ENCODE measurements at places on chromosomes 3 and 15. TPM values are rescaled to one million over a fixed set of nuclear protein-coding genes. Genes with fewer than 3 reads are reported as not detected.

- H3K4me1 ChIP-seq, result peaks cover 5% of the 10 kb centered on the region
- H3K27ac ChIP-seq, result no peak overlapping the region
- no peak overlapping the region for H3K4me3 ChIP-seq
Measured at GRCh38 chr3:177439694-177440269, 242.5 kb upstream of the TBL1XR1 start.

GRCh38 chr15:71743861-71744382 lies 66.4 kb upstream of the NR2E3 start:
- peak; percentile 69 for DNase-seq
- H3K27me3 ChIP-seq, result no peaks in the 10 kb centered on the region
- H3K36me3 ChIP-seq, result no peaks in the 10 kb centered on the region

- no peaks in the 10 kb centered on the region for H3K27me3 ChIP-seq
- peak overlapping the region; percentile 70 for H3K27ac ChIP-seq
- H3K36me3 ChIP-seq, result no peaks in the 10 kb centered on the region
- peak overlapping the region; percentile 60 for H3K4me3 ChIP-seq
- H3K4me1 ChIP-seq, result peaks cover 42% of the 10 kb centered on the region
- DNase-seq, result peak; percentile 99
Measured at GRCh38 chr15:43510200-43511011, 7.0 kb upstream of the MAP1A start.

DNA sequence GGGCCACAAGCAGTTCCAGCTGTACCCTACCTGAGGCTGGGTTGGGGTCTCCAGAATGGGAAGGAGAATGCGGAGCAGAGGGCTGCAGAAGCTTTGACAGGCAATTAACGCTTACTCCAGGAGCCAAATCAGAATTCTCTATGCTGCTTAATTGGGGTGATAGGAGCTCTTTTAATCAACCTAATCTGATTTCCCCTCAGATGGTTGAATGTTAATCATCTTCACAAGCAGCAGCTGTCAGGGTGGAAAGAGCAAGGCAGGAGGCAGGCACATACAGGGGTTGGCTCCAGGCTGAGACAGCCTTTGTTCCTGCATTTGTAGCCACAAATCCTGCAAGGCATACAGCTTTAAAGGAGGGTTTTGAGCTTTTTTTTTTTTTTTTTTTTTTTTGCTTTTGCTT lies 2.6 kb downstream of the CILP start:
- H3K27me3 ChIP-seq, result no peaks in the 10 kb centered on the region
- H3K4me1 ChIP-seq, result peaks cover 10% of the 10 kb centered on the region

DNA sequence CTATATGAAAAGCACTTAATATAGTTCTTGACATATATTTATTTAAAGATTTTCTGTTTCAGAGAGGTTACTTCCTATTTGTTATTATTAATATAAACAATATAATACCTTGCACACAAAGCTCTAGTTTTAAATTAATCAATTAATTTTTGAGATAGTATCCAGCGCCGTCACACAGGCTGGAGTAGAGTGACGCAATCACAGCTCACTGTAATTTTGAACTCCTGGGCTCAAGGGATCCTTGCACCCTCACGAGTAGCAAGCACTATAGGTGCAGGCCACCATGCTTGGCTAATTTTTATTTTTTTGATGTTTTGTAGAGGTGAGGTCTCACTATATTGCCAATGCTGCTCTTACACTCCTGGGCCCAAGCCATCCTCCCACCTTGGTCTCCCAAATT lies 209.3 kb downstream of the GREM1 start:
- DNase-seq, result no peak
- H3K27me3 ChIP-seq, result no peaks in the 10 kb centered on the region
- H3K4me3 ChIP-seq, result no peak overlapping the region

- H3K27me3 ChIP-seq, result no peaks in the 10 kb centered on the region
- no peaks in the 10 kb centered on the region for H3K4me1 ChIP-seq
- DNase-seq, result no peak
- H3K36me3 ChIP-seq, result no peaks in the 10 kb centered on the region
- H3K4me3 ChIP-seq, result no peak overlapping the region
- H3K27ac ChIP-seq, result no peak overlapping the region
Measured at GRCh38 chr3:31102196-31102879, 207.9 kb upstream of the GADL1 start.

DNA sequence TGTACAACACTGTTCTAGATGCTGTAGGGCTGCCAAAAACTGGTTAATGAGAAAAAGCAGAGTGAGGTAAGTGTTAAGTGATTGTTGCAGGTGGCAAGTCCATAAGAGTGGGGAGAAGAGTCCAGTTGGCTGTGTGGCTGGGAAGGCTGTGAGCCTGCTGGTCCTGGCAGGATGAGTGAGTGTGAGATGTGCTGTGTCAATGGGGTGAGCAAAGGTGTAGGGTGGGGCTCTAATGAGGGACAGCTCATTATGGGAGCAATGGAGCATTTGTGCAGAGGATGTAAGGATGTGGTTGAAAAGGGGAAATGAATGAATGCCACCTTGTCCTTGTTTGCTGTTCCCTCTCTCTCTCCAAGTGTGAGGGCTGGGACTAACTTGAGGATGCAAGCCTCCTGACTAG lies 145.3 kb upstream of the ROPN1 start:
- no peak overlapping the region for H3K4me3 ChIP-seq
- H3K27me3 ChIP-seq, result no peaks in the 10 kb centered on the region
- DNase-seq, result no peak
- H3K36me3 ChIP-seq, result no peaks in the 10 kb centered on the region
- H3K27ac ChIP-seq, result no peak overlapping the region
- no peaks in the 10 kb centered on the region for H3K4me1 ChIP-seq

- H3K4me1 ChIP-seq, result no peaks in the 10 kb centered on the region
- no peak overlapping the region for H3K4me3 ChIP-seq
- H3K27me3 ChIP-seq, result no peaks in the 10 kb centered on the region
- no peak overlapping the region for H3K27ac ChIP-seq
- no peak for DNase-seq
- peaks cover 19% of the 10 kb centered on the region for H3K36me3 ChIP-seq
Measured at GRCh38 chr3:143063018-143063417, 56.6 kb upstream of the CHST2 start.

DNA sequence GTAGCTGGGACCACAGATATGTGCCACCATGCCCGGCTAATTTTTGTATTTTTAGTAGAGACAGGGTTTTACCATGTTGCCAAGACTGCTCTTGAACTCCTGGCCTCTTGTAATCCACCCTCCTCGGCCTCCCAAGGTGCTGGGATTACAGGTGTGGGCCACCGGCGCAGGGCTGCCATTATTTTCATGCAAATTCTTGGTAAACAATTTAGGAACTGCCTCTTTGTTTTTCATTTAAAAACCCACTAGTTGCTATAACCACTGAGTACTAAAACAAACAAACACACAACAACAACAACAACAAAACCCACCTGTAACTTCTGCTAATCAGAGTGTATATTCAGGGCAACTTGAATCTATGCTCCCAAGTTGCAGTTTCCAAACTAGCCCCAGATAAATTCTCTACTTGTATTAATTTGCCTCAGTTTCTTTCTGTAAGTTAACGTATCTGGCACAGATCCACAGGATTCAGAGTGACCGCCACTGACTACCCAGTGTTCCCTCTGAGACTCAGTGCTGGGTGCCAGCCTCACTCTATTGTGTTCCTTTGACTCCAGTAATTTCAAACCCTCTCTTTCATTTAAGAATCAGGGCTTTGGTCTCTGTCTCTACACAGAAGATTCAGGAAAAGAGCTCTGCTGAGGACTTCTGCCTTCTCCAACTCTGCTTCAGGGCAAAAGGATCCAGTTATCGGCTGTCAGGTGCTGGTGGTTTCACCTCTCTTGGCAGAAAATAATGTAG lies 18.6 kb upstream of the ZNF710 start:
- H3K4me3 ChIP-seq, result no peak overlapping the region
- no peak overlapping the region for H3K27ac ChIP-seq
- DNase-seq, result no peak
- no peaks in the 10 kb centered on the region for H3K36me3 ChIP-seq
- no peaks in the 10 kb centered on the region for H3K27me3 ChIP-seq
- H3K4me1 ChIP-seq, result no peaks in the 10 kb centered on the region

DNA sequence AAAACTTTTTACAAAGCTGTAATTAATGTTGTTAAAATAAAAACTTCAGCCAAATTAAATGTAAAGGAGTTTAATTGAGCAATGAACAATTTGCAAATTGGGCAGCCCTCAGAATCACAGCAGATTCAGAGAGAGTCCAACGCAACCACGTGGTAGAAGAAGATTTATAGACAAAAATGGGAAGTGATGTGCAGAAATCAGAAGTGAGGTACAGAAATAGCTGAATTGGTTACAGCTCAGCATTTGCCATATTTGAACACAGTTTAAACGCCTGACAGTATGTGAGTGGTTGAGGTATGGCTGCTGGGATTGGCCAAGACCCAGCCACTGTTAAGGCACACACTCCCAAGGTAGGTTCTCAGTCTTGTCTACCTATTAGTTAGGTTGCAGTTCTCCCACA lies 14.4 kb upstream of the PLA2G4D start:
- no peak for DNase-seq
- no peak overlapping the region for H3K4me3 ChIP-seq
- H3K27ac ChIP-seq, result no peak overlapping the region
- peaks cover 26% of the 10 kb centered on the region for H3K4me1 ChIP-seq
- no peaks in the 10 kb centered on the region for H3K27me3 ChIP-seq

DNA sequence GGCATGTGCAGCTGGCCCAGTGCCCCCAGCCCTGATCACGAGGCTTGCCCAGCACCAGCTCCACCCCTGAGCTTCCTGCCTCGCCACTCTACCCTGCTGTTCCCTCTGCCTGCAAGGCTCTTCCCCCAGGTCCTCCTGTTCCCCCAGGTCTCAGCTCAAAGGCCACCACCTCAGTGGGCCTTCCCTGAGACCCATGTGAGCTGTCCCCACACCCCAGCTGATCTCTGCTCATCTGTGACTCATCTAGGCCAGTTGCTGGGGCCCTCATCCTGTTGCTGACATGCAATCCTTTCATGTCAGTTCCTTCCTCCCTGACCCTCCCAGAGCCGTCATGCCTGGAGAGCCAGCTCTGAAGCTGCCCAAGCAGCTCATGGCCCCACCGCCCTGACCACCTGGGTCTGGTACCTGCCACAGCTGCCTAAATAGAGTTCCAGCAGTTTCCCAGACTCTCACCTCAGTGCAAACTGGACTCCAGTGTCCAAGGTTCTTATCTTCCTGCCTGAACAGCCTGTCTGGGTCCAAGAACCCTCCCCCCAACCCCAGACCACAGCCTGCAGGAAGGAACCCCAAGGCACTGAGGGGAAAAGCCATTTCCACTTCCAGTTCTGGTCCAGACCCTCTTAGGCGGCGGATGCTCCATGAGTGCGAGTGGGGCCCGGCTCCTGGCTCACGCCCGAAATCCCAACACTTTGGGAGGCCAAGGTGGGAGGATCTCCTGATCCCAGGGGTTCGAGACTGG lies 116.6 kb upstream of the IQSEC1 start:
- H3K36me3 ChIP-seq, result no peaks in the 10 kb centered on the region
- no peak for DNase-seq
- peaks cover 19% of the 10 kb centered on the region for H3K27me3 ChIP-seq
- H3K27ac ChIP-seq, result no peak overlapping the region

- H3K27ac ChIP-seq, result no peak overlapping the region
- H3K36me3 ChIP-seq, result no peaks in the 10 kb centered on the region
- no peaks in the 10 kb centered on the region for H3K4me1 ChIP-seq
- H3K4me3 ChIP-seq, result no peak overlapping the region
- no peak for DNase-seq
Measured at GRCh38 chr3:81270603-81271379, 490.7 kb downstream of the GBE1 start.

GRCh38 chr15:98896802-98897732 lies 110.5 kb downstream of the PGPEP1L start:
- peak; percentile 45 for DNase-seq
- peaks cover 23% of the 10 kb centered on the region for H3K4me1 ChIP-seq
- H3K4me3 ChIP-seq, result no peak overlapping the region
- H3K27me3 ChIP-seq, result no peaks in the 10 kb centered on the region

GRCh38 chr15:61169904-61170695 lies 59.0 kb downstream of the RORA start:
- H3K36me3 ChIP-seq, result no peaks in the 10 kb centered on the region
- no peaks in the 10 kb centered on the region for H3K27me3 ChIP-seq
- no peak overlapping the region for H3K27ac ChIP-seq
- H3K4me1 ChIP-seq, result no peaks in the 10 kb centered on the region
- no peak overlapping the region for H3K4me3 ChIP-seq
- no peak for DNase-seq

DNA sequence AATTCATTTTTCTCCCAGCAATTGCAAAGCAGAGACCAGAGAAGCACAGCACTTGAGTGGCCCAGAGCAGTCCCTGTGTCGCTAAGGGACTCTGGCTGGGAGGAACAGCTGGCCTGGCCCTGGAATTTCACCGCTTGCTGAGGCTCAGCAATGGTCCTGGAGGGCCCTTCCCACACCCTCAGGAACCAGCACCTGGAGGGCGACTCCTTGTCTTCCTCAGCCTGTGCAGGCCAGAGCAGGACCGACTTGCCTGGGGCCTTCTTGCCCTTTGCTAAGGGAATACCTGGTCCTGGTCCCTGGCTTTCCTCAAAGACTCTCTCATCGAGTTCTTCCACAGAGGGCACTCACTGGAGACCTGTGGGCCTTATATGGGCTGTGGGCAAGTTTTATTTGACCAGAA lies 294.6 kb downstream of the RPLP1 start:
- no peaks in the 10 kb centered on the region for H3K27me3 ChIP-seq
- H3K36me3 ChIP-seq, result no peaks in the 10 kb centered on the region
- no peak for DNase-seq
- H3K4me1 ChIP-seq, result peaks cover 28% of the 10 kb centered on the region
- H3K27ac ChIP-seq, result no peak overlapping the region
- H3K4me3 ChIP-seq, result no peak overlapping the region

- H3K4me3 ChIP-seq, result no peak overlapping the region
- peaks cover 8% of the 10 kb centered on the region for H3K4me1 ChIP-seq
- no peaks in the 10 kb centered on the region for H3K36me3 ChIP-seq
- no peak overlapping the region for H3K27ac ChIP-seq
- DNase-seq, result no peak
Measured at GRCh38 chr3:13504161-13504831, 24.2 kb downstream of the HDAC11 start.

DNA sequence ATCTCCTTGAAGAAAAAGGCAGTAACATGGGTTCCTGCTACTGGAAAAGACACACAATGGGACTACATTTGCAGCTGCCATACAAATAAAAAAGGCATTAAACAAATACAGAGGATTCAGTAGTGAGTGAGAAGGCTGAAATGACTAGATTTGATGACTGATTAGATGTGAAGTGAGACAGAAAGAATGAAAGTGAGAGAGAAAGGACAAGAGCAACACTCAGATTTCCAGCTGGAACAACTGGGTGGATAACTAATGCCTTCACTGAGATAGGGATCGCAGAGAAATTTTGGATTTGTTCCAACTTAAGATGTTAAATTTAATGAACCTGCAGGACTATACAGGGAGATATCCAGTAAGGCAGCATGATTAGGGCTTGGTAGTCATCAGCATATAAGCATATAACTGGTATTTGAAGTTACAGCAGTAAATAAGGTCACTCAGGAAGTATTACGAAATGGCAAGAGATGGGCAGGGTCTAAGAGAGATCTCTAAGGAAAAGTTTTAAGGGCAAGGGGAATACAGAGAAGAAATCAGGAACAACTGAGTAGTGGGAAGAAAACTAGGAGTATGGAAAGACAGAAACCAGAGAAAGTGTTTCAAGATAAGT lies 8.2 kb downstream of the OSBPL11 start:
- no peak overlapping the region for H3K27ac ChIP-seq
- peaks cover 5% of the 10 kb centered on the region for H3K4me1 ChIP-seq
- DNase-seq, result no peak
- H3K27me3 ChIP-seq, result no peaks in the 10 kb centered on the region
- no peaks in the 10 kb centered on the region for H3K36me3 ChIP-seq

The ROBO2 gene
- 14.3 TPM for total RNA-seq

The CAV3 gene
- total RNA-seq, result 21.9 TPM

The DISP2 gene
- 0.38 TPM for total RNA-seq

The RAD51 gene
- total RNA-seq, result 48.0 TPM

The GPR62 gene
- not detected for total RNA-seq

The GUCA1C gene
- total RNA-seq, result not detected

The SLC26A6 gene
- total RNA-seq, result 14.8 TPM

Measured in SJCRH30 (cell line).